ENCODE measurements at places on chromosomes 7 and 10.

GRCh38 chr10:4199196-4199595, 414.2 kb upstream of the KLF6 start:
- no peak for DNase-seq

- no peak for DNase-seq
Observed at GRCh38 chr10:101394524-101395133, 40.7 kb downstream of the BTRC start.

DNA sequence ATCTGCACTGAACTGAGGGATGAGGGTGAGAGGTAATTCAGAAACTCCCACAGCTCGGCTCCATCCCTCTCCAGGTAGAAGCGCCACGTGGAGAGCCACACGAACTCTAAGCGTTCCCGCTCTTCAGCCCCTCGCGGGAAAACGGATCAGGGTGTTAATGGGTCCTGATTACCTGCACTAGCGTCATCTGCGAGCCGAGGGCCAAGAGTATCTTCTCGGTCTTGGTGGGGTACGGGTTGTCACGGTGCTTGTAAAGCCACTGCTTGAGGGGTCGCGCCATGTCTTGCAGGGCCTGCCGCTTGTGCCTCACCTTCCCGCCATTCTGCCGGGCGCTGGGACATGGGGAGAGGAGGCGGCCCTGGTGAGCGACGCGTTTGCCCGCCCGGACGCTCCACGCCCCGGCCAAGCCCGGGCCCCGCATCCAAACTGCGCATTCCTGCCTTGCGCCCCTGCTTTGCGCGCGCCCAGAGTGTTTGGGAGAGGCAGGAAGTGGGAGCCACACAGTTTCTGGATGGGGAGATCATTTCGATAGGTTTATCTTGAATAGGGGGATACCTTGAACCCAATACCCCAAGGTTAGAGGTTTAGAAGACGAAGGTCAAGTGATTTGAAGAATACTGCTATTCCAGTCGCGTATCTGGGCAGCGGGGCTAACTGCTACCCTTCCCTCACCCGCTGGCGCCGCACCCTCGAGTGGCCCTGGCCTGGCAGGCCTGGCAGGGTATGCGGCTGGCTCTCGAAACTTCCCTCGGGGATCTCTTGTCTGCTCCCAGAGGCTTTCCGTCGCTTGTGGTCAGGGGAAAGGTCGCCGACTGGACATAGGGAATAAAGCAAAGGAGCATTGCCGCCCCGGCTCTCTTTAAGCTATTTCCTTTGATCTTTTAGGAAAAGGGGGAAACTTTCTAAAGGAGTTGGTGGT, 4.2 kb downstream of the MKX start:
- no peak for DNase-seq

- no peak for DNase-seq
Observed at GRCh38 chr7:130723784-130724183, 10.2 kb downstream of the KLF14 start.

- no peak for DNase-seq
Observed at GRCh38 chr7:148727501-148728278, 29.0 kb downstream of the CUL1 start.

DNA sequence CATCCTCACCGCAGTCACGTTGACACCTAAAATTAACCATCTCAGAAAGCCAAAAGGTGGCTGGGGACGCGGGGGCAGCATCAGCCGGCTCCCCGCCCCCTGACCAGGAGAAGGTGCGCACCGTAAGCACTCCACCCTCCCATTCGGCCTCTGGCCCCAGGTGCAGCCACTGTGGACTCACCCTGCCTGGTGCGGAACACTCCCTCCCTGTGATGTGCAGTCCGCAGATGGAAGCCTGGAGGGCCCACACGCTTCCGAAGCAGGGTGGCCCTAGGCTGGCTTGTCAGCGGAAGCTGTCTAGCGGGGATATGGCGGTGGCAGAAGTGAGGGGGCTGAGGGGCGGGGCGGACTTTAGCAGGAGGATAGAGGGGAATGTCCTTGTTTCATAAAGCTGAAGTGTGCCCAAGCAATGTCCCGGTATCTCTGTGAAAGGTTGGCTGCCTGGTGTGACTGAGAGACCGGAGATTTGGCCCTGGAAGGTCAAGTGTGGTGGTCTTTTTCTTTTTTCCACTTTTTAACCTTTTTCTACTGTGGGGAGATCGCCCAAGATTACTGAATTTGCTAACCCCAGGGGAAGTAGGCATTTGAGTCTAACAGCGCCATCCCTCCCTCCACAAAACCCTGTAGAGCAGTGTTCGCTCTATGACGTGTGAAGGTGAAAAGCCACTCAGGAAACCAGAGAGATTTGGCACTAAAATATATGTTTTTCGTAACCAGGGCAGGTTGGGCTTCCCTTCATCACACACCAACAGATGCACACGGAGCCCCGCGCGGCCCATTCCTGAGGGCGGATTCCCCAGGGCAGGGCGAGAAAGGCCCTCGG, 74.7 kb downstream of the CXCL12 start:
- DNase-seq = no peak

GRCh38 chr7:1691096-1691495, 21.0 kb downstream of the ELFN1 start:
- DNase-seq = no peak

DNA sequence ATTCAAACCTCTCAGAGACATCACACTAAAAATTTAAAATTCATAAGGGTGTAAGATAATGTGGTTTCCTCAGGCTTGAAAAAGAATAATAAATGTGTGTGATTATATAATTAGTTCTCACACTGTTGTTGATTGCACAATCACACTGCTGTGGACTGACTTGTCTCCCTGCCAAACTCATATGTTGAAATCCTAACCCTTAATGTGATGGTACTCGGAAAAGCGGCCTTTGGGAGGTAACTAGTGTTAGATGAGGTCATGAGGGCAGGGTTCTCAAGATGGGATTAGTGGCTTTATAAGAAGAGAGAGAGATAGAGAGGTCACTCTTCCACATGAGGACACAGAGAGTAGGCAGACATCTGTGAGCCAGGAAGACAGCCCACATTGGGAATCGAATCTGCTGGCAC, 128.5 kb upstream of the COL1A2 start:
- no peak for DNase-seq

DNA sequence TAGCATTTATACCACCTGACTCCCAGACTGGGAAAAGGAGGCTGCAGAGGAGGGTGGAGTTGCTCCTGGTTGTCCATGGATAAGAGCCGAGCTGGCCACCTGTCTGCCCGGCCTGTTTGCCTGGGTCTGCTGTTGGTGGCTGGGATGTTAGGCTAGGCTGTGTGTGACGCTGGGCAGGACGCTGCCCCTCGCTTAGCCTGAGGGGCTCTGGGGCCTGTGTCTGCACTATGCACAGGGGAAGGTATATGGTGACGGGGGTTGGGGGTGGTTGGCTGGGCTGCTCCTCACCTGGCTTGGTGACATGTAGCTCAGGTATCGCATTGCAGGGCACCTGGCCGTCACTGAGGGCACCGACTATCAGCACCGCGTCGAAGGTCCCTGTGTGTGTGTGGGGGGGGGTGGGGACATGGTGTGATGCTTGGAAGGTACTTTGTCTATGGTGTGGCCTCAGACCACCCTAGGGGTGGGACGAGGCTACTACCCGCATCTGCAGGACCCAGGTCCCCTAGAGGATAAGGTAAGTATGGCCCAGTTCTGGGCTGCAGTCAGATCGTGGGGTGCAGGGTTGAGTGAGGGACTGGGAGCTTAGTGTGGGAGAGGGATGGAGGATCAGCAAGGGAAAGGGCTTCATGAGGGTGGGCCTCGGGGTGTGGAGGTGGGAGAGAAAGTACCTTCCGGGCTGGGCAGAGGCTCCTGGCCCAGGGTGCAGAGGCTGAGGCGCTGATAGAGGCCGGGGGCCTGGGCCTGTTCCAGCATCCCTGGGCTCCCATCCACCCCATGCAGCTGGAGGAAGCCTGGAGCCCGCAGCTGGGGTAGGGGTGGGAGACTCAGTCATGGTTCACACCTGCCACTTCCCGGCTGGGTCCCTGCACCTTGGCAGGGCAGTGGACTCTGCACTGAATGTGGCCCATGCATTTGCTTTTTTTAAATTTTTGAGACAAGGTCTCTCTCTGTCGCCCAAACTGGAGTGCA, 2.3 kb downstream of the METTL27 start:
- no peak for DNase-seq

DNA sequence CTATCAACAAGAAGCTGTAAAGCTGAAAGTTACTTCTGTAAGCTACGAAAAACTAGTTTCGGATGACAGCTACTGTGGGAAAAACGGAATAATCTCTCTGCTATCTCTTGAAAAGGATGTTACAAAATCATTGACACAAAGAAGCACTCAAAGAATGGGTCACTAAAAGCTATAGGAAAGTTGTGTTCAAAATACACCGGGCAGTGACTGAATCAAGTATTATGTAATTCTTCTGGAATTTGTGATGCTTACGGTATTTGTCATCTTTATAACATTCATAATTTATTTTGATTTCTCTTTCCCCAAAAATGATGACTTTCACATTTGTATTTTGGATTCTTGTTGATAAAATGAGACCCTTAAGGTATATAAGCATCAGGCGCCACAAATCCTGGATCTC, 112.1 kb upstream of the KLF6 start:
- no peak for DNase-seq

DNA sequence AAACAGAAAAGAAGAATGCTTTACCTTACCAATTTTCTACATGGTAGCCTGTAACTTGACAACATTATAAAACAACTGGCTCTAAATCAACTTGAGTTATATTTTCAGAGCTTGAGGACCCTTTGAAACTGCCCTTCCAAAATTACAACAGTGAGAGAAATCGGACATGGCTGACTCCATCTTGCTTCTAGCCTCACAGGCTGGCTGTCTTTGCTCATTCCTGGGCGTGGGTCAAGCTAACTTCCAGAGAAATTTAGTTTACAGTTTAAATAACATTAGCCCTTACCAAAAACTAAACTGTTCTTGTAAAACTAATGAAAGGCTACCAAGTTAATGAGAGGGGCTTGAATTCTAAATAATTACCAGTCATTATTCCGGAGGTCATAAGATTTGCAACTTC, 183.4 kb downstream of the AKR1D1 start:
- no peak for DNase-seq

GRCh38 chr7:151238924-151239836, 6.9 kb downstream of the CHPF2 start:
- DNase-seq = no peak

DNA sequence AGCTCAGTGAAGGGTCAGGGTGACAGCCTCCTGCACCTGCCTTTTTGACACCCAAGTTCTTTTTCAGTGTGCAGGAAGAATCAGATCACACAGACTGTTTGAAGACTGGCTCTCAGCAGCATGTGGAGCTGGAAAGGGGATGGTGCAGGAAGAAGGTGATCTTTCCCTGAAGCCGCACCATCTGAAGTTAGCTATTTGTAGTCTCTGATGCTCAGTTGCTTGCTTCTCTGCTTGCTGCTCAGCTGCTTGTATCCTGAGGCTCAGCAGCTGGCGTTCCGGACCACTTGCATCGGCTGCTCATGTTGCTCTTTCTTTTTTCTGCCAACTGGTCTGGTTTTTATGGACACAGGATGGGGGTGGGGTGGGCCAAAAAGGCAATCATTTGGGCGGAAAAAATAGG, 15.8 kb upstream of the DNMBP start:
- DNase-seq = no peak

- no peak for DNase-seq
Observed at GRCh38 chr10:48287417-48288391, 13.2 kb upstream of the FRMPD2 start.

DNA sequence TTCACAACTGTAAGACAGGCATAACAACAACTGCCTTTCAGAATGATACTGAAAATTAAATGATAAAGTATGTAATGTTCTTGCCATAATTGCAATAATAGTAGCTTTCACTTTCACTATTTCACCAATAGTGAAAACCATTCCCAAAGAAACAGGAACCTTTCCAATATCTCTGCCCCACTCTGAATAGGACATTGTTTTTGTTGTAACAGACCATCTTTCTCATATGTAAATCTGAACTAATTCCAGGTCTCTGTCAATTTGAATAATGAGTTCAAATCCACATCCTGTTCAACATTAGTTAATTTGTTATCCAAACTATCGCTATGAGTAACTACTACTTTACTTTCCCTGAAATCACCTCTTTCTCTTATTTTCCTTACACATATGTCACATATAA, 148.0 kb downstream of the LRRN3 start:
- DNase-seq = no peak

GRCh38 chr10:50809596-50809995, 69.9 kb downstream of the ASAH2B start:
- DNase-seq = no peak

DNA sequence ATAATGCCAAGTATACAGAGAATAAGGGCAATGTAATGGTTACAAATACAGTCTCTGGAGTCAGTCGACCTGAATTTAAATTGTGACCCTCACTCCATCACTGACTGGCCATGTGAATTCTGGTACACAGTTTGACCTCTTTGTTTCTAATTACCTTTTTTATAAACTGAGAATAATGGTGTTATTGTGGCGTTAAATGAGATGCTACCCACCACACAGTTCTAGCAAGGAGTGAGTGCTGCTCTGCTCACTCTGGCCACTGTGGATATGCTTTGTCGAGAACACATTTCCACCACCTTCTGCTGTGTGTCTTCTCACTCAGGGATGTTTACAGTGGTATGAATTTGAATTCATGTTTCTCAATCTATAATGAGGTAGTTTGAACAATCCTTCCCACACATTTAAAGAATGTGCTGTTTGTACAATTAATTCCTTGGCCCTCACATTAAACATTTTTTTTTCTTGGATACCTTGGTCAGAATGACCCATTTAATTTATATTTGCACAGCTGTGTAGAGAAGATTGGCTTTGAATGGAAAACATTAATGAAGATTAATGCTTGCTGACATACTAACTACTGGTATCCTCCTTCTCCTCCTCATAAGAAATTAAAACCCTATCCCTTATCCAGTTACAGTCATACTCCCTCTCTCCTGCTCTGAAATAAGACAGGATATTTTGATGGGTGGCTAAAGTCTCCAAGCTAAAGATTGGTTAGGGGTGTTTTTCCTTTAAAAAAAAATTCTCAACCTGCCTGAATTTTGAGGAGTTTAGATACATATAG, 42.4 kb downstream of the PLCE1 start:
- DNase-seq = no peak

- no peak for DNase-seq
Observed at GRCh38 chr10:29344073-29344820, 55.4 kb downstream of the LYZL1 start.

GRCh38 chr10:25687521-25687920, 246.5 kb upstream of the MYO3A start:
- no peak for DNase-seq

DNA sequence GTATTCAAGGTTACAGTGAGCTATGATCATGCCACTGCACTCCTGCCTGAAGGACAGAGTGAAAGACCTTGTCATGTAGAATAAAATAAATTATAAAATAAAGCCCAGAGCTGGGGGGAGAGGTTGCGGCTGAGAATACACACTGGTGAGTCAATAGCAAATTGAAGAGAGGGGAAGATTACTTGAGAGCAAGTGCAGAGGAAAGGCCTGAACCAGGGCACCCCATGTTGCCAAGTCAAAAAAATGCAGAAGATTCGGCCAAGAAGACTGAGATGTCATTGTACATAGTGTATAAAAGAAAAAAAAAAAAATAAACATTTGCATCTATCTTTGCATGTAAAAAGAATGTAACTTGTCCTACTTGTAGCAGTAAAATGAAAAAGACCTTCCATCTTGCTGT, 32.5 kb downstream of the RHEB start:
- DNase-seq = no peak

Data from activated CD8-positive, alpha-beta memory T cell treated with anti-CD3 and anti-CD28 coated beads for 1 hour (primary cell).